Activated CD4-positive, CD25-positive, alpha-beta regulatory T cell (primary cell): ENCODE measurements at places on chromosomes 11 and 22.

- no peak for DNase-seq
Observed at GRCh38 chr11:65489035-65489705, 9.7 kb upstream of the MALAT1 start.

- no peak for DNase-seq
Observed at GRCh38 chr11:18692941-18693760, 5.4 kb upstream of the TMEM86A start.

GRCh38 chr11:111417011-111417765 lies 38.1 kb upstream of the POU2AF1 start:
- DNase-seq: no peak

DNA sequence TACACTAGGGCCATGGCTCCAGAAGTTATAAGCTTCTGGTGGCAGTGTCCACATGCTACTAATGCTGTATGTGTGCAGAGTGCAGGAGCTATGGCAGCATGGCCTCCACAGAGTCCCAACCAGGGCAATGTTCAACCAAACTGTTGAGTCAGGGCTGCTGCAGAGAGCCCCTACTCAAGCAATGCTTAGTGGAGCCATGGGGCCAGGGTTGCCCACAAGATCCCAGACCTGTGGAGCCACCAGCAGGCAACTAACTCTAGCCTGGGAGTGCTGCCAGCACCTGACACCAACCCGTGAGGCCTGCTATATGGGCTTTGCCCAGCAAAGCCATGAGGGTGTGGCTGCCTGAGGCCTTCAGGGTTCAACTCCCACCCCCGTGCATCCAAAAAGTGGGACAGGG lies 655.2 kb downstream of the TBC1D22A start:
- no peak for DNase-seq

DNA sequence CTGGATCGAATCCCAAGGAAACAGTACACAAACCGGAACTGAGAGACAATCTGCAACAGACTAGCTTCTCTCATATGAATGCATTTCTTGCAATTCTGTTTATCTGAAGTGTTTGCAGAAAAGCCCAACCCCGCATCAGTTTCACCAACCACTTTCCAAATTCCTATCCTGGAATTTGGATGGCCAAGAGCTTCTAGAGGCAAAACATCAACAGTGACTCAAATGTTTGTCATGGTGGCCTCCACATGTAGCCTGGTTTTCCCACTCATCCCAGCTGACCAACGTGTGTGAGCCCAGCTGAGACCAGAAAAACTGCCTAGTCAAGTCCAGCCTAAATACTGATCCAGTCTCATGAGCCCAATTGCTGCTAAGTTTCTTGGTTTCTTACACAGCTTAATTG lies 8.3 kb upstream of the MIEF1 start:
- no peak for DNase-seq

DNA sequence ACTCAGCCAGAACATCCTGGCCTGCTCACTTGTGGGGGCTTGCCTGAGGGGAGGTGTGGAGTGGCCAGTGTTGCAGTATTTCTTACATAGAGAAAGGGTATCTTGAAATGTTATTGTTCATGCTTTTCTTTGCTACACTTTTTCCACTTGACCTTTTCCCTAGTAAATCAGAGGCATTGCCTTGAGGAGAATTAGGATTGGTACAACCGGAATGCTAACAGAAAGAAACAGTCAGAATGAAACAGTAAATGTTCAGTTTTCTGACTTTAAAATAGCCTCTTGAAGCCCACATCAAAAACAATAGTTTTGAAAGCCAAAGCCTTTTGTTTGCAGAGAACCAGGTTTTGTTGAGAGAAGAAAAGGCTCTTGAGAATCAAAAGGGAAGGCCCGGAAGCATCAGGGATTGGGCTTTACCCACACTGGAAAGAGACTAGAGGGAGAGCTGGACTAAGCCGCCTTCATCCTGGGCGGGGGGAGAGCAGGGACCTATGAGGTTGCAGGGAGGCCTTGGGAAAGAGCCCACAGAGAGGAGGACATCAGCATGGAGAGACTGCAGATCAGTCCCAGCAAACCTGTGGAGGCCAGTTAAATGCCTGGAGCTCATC lies 12.4 kb downstream of the ADM start:
- no peak for DNase-seq

DNA sequence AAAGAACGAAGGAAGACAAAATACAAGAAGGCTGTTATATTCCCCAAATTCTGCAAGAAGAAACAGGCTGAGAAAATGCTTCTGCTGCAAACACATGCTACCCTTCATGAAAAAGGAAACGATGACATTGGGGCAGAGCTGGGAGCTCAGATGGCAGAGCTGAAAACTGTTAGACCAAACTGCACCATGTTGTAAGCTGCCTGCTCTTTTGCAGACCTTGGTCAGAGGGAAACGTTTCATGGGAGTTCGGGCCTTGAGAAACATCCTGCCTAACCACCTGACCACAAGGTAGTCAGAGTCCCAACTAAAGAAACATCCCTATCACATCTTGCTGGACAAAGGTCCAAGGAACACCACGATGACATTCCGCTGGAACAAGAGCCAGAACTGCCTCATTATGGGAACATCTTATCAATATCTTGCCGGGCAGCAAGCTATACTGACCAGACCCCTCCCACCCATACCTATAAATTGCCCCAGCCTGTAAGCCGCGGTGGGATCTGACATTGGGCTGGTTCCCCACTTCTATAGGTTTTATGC lies 110.7 kb upstream of the CTSC start:
- DNase-seq: no peak

- DNase-seq: no peak
Observed at GRCh38 chr11:132200353-132200936, 830.0 kb downstream of the NTM start.

GRCh38 chr22:44848791-44849420 lies 96.5 kb downstream of the ARHGAP8 start:
- no peak for DNase-seq

DNA sequence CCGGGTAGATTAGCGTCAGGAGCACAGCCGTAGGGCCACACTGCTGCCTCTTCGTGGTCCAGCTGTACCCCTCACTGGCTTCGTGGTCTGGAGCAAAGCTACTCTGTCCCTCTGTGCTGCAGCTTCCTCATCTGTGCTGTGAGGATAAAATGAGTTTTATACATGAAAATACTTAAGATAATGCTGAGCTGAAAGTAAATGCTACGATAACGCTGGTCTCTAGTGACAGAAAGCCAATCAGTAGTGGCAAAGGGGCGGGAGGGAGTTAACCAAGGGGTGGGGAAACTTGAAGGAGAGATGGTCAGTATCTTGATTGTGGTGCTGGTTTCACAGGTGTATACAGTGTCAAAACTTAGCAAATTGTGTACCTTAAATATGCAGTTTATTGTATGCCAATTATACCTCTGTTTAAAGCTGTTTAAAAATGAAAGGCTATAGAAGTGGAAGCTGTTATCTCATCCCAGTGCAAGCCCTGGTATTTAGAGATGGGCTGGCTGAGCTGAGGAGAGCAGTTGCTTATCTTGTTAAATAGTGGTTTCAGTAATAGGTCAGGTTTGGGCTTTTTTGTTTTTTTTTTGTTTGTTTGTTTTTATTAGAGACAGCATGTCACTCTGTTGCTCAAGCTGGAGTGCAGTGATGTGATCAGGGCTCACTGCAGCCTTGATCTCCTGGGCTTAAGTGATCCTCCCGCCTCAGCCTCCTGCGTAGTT lies 36.7 kb downstream of the ACO2 start:
- no peak for DNase-seq

- no peak for DNase-seq
Observed at GRCh38 chr22:48188231-48188721, 1425.8 kb downstream of the TBC1D22A start.

- DNase-seq: no peak
Observed at GRCh38 chr11:101600924-101601323, 17.1 kb upstream of the TRPC6 start.

DNA sequence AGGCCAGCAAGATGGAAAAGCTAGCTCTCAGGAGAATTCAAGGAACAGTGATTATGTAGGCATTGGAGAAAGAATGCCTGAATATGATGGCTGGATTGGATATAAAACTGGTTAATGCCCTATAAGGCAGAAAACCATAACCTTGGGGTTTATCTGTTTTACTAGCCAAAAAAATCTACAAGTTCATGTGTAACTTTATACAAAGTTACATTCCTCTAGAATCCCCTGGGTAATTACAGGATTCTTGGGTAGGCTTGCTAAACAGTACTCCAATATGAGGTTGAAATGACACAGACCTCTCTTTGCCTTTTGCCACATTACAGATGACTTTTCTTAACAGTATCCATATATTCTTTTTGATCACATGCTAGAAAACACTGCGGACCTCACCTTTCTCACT lies 26.0 kb downstream of the TSPAN18 start:
- no peak for DNase-seq

DNA sequence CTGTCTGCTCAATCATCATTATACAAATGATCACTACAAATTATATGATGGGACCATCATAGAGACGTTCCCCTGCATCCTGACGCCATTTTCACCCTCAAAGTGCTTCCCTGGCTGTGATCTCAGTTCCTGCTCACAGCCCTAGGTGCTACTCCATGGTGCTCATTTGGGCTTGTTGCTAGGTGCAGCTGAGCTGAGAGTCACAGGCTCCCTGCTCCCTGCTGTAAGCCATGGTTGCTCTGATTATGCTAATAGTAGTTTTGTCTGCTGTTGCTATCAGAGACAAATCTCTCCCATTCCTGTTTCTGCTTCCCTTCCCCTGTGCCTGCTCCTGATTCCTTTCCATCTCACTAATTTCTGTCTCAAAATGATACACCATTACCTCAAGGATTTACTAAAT lies 474.3 kb downstream of the METTL15 start:
- DNase-seq: no peak

GRCh38 chr11:32586576-32587190 lies 3.1 kb downstream of the EIF3M start:
- no peak for DNase-seq

DNA sequence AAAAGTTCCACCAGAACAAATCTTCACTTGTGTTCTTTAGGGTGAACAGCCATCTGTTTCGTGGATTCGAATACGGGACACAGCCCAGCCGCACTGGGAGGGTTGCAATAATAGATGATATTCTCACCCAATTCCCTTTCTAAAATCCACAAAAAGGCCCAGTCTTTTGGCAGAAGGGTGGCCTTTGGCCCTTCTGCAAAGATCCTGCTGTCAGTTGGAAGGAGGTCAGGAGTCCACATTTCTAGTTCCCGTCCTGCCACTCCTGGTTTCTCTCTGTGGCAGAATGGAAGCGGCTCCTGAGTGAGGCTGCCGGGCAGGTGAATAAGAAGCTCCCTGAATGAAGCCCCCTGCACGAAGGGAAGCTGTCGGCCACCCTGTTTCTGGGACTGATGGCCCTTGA lies 11.2 kb upstream of the LINC01488 start:
- no peak for DNase-seq

DNA sequence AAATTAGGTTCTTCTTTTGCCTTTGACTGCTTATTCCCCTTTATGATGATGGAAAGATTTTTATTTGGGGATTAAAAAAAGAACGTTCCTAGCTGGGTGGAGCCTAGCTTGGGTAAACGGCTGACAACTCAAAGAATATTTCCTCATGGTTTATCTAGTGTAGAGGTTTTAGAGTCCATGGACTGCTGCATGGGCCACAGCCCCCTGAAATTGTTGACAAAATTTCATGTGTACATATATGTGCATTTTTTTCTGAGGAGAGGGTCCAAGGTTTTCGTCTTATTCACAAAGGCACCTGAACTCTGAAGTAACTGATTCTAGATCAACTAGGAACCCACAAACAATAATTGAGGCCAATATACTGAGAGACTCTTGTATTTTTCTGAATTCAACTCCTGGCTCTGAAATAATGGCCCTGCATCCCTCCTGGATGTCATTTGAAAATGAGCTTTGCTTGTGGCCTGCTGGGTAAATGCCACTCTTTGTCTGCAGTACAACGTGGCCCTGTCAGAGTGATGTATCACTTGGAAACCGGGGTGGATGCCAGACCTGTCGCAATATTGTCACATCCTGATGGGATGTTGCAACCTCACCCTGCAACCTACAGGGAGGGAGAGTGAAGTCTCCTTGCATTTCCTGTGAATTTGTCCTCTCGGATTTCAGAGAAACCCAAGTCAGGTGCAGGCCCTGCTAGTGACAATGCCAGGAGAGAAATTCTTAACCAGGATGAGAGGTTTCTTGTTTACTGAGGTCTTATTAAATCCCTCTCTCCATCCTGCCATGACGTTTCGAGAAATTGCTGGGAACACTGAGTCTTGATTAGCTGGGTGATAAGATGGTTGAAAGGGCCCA lies 33.8 kb downstream of the EHF start:
- no peak for DNase-seq

GRCh38 chr22:26922806-26923205 lies 265.4 kb downstream of the MIAT start:
- no peak for DNase-seq

- no peak for DNase-seq
Observed at GRCh38 chr11:45048870-45049691, 97.4 kb upstream of the PRDM11 start.

DNA sequence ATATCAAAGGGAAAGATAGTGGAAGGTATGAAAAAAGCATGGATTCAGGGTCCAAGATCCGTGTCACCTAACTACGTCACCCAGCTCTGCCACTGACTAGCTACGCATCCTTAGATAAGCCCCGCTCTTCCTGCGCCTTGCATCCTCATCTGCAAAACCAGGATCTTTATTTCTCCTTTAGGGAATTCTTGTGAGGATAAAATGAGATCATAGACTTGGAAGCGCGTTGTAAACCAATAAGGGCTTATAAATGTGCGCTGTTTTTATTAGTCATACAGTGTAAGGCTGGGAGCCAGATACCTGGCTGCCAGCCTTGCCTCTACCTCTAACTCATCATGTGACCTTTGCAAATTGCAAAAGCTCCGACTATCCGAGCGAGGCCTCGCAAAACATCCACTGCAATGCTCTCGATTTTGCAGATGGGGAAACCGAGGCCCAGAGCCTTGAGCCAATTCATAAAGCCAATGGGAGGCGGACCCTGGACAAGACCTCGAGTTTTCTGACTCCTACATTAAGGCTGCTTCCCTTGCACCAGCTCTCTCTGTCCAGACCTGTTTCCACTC lies 753 bp downstream of the PRPF19 start:
- no peak for DNase-seq

DNA sequence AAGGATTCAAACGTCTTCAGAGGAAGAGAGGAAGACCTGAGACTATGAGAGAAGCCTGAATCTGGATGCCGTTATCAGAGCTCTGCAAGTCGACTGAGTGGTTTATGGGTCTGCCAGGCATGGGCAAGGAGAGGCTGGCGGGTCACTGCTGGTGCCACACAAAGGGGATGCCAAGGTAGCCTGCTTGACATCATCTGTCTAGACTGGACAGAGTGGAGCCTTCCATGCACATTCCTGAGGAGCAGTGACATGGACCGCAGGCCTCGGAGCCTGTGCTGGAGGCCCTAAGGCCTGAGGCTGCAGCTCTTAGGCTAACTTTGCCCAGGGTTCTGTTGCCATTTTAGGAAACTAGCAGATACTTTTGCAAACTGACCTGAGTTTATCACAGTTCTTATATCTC lies 127.4 kb downstream of the WT1 start:
- no peak for DNase-seq

GRCh38 chr11:97140885-97141494 lies 751.2 kb downstream of the JRKL start:
- no peak for DNase-seq

DNA sequence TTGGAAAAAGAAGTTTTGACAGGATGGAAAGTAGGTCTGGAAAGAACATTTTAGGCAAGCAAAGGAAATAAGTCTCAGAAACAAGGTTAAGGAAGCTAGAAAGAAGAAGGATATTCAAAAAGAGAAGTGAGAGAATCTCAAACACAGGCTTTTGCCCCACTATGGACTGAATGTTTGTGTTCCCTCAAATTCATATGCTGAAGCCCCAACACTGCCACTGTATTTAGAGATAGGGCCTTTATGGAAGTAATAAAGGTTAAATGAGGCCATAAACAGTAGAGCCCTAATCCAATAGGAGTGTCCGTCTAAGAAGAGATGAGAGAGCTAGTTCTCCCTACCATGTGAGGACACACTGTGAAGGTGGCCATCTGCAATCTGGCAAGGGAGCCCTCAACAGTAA lies 20.6 kb upstream of the RPS13 start:
- DNase-seq: no peak
